ENCODE measurements at places on chromosomes 16 and 17. TPM values are rescaled to one million over a fixed set of nuclear protein-coding genes. Genes with fewer than 3 reads are reported as not detected.

Gene SLC6A2
- 0.20 TPM for total RNA-seq

Gene RAP1GAP2
- 64.5 TPM for total RNA-seq

Gene C16orf89
- total RNA-seq: 1.4 TPM

Gene DLX4
- 1.8 TPM for total RNA-seq

Gene EVI2B
- 0.37 TPM for total RNA-seq

Gene NOD2
- total RNA-seq: 0.34 TPM

Gene CACNG1
- total RNA-seq: not detected

Gene TACO1
- 24.1 TPM for total RNA-seq

Gene FBXW10B
- 0.33 TPM for total RNA-seq

Gene SNF8
- 136 TPM for total RNA-seq

Gene TRPV2
- 3.5 TPM for total RNA-seq

Gene CSH2
- not detected for total RNA-seq

Gene PRR29
- total RNA-seq: 0.85 TPM

Gene SEPTIN1
- total RNA-seq: 2.7 TPM

Gene CHD9
- 29.8 TPM for total RNA-seq

Gene ANKRD40CL
- not detected for total RNA-seq

Gene CCL4
- total RNA-seq: 1.2 TPM

Gene ZFP3
- 0.39 TPM for total RNA-seq

Gene SRL
- 0.11 TPM for total RNA-seq

Gene FTO
- total RNA-seq: 62.6 TPM

Gene SCGB1C2
- not detected for total RNA-seq

Gene TMIGD1
- not detected for total RNA-seq

Gene HOXB13
- total RNA-seq: 1.7 TPM

Gene SEPTIN12
- not detected for total RNA-seq

Gene PLLP
- 3.4 TPM for total RNA-seq

Gene TBX6
- total RNA-seq: 6.6 TPM

Gene FAM171A2
- 28.5 TPM for total RNA-seq

Gene CCDC137
- total RNA-seq: 35.2 TPM

Gene NPIPB9
- 2.5 TPM for total RNA-seq

Gene RHBDL1
- 6.7 TPM for total RNA-seq

Gene PRR35
- total RNA-seq: 0.72 TPM

Gene FCSK
- 10.6 TPM for total RNA-seq

Gene COX4I1
- 606 TPM for total RNA-seq

Gene CHRNE
- total RNA-seq: 0.64 TPM

Gene RNF222
- total RNA-seq: not detected

Gene GNGT2
- total RNA-seq: 0.70 TPM

Gene UTP4
- total RNA-seq: 74.4 TPM
